ENCODE measurements at places on chromosomes 12 and 14.

GRCh38 chr12:1662761-1663439, 28.0 kb upstream of the ADIPOR2 start:
- peak; percentile 44 for DNase-seq

DNA sequence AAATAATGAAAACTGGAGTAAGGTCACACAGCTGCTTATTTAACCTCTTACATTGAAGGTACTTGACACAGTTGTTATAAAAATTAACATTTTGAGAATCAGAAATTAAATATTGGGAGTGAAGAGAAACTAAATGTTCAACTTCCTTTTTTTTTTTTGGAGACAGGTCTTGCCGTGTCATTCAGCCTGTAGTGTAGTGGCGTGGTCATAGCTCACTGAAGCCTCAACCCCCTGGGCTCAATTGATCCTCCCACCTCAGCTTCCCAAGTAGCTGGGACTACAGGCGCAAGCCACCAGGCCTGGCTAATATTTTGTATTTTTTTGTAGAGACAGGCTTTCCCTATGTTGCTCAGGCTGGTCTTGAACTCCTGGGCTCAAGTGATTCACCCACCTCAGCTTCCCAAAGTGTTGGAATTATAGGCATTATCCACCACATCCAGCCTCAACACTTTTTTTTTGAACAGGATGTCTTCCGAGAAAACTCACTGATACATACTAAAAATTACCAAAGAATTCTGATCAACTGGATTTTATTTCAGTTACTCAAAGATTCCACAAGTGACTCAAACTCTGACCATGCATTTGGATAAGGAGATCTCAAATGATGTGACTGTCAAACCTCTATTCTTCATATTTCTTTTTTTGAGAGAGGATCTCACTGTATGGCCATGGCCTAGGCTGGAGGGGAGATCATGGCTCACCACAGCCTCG, 35.4 kb downstream of the SGPP1 start:
- DNase-seq, result no peak

- no peak for DNase-seq
Measured at GRCh38 chr12:116673681-116674111, 64.2 kb downstream of the SPRING1 start.

GRCh38 chr14:59093902-59094301, 94.6 kb upstream of the DAAM1 start:
- no peak for DNase-seq

GRCh38 chr12:84636801-84637290, 275.8 kb downstream of the SLC6A15 start:
- no peak for DNase-seq
